ENCODE measurements at places on chromosomes 1 and 21.

DNA sequence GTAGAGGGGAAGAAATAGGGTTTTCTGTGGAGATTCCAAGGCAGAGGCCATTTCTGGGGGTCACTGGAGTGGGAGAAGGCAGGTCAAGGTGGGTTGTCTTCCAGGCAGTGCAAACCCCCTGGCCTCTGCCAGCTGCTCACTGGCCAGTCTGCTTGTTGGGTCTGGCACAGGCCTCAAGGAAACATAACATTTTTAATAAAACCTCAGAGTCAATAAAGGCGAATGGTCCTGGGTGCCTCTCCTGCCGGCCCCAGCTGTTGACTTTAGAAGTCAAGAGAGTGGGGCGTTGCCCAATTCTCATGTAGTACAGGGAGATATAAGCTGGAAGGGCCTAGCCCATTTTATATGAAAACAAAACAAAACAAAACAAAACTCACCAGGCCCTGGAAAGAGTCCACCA is 36.6 kb downstream of the RUNX3 start:
- no peak for DNase-seq

DNA sequence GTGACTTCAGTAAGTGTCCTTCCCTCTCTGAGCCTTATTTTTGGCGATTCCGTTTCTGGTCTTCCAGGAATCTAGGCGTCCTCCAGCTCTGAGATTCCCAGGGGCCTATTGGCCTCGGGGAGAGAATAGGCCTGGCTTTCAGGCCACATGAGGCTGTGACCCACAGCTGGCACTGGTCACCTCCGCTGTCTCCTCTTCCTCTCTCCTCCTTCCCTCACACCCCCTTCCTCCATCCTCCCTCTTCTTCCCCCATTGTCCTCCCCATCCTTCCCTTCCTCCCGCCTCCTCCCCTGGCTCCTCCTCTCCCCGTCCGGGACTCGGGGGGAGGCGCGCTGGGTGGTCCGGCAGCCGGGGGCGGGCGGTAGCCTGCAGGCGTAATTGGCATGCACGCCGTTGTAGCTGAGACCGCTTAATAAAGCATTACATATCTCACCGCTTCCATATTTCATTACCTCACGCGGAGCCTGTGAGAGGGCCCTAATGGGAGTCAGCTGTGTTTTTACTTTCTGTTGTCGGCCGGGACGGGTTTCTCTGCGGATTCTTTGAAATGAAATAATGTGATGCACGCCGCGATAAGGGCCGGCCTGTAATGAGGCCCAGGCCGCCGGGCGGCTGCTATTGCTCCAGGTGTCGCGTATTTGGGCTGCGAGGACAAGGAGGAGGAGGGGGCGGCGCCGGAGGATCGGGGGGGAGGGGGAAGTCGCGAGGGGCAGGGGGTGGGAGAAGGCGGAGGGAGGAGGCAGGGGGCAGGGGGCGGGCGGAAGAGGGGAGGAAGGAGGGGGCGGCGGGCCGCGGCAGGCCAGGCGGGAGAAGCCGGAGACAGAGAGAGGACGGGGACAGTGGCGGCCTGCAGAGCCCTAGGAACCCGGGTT is 95.3 kb downstream of the FOXD2 start:
- DNase-seq, result peak; percentile 87

DNA sequence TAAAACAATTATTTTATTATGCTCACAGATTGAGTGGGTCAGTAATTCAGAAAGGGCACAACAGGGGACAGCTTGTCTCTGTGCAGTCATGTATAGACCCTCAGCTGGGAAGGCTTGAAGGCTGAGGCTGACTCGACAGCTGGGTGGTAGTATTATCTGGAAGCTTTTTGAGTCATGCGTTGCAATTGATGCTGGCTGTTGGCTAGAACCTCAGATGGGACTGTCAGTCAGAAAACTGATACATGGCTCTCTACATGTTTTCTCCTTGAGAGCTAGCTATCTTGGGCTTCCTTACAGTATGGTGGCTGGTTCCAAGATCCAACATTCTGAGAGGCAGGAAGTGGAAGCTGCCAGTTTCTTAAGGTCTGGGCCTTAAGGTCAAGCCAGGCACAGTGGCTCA is 61.5 kb upstream of the SELENON start:
- no peak for DNase-seq

- peak; percentile 86 for DNase-seq
Measured at GRCh38 chr21:38352536-38353219, 95.9 kb downstream of the KCNJ15 start.

DNA sequence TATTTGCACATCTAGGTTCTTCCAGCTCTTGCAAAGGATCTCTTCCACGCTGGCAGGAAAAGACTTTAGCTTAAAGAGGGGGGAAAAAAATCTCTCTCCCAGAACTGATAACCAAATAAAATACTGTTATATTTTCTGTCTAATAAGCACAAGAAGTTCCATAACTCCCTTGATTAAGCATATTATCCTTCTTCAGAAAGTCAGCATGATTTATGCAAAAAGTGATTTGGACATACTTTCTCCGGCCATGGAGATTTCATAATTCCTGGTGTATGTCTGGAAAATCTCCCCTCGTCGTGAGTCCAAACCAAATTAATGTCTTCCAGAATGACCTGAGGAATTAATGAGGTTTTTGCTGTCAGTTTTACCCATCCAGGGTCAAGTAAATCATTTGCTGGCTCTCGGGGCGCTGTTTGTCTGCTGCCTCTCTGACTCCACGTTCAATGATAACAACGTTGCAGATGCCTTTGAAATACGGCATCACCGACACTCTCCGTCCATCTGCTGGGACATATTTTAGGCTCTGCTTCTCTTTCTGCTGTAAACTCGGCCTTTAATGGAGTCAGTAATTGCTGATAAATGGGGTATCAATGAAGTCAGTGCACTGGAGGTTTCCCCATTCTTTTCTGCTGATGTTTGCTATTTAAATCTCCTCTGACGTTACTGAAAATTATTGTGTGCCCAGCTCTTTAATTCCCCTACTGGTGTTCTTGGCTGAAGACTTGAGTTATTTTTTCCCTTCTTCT is 112.9 kb downstream of the HLX start:
- DNase-seq, result no peak

DNA sequence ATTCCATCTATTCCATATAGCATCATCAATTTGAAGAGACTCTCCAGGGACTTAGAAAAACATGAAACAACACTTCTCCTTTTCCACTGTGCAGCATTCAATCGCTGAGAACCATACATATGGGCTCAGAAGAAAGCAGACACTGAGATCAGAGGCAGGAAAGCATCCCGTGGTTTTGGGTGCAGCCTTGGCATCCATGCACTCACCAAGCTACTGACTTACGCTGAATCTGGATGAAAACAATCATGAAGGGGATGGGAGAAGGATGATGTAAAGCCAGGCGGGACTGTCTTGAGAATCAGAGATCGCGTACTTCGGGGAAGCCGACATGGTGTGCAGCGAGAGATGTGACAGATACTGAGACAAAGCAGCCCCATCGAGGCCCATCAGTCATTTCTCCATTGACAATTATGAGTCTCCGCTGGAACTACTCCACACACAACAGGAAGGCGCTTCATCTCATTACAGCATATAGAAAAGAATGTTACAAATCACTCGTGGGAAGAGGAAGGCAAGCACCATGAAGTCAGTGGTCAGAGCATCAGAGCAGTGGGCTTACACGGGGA is 2.3 kb upstream of the TIAM1 start:
- peak; percentile 30 for DNase-seq

DNA sequence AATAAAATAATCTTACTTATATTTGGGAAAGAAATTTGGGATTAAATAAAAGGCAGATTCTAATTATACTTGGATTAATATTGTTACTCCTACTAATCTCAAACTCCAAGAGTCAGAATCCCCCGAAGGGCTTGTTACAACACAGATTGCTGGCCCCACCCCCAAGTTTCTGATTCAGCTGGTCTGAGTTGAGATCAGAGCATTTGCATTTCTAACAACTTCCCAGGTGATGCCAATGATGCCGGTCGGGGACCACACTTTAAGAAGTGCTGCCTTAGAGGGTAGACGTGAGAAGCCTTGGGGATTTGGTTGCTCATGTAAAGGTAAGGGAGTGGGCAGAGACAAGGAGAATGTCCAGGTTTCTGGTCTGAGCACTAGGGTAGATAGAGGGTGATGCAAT is 47.2 kb downstream of the FMN2 start:
- no peak for DNase-seq

DNA sequence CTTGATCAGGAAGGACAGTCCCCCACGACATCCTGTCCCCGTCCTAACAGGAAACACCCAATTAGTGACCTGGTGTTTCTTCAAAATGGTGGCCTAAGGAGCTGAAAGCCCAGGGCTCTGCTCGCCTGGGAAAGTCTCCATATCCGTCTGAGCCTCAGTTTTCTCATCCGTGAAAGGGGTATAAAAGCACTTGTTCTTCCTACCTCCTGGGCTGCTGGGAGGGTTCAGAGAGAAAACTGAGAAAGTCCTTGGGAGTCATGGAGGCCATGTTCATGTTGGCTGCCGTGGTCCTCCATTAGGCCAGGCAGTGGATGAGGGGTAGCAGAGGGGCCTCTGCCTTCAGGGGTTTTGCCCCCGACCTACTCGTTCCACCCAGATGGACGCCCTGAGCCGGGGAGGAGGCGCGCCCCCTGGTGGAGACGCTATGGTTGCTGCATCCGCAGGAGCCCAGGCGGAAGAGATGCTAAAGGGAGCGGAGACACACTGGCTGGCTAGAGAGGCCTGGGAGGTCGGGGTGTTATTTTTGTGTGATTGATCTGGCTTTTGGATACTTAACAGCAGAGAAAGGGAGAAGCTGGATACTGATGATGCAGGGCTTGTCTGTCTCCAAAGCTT is 113.5 kb downstream of the PRDM2 start:
- peak; percentile 44 for DNase-seq

DNA sequence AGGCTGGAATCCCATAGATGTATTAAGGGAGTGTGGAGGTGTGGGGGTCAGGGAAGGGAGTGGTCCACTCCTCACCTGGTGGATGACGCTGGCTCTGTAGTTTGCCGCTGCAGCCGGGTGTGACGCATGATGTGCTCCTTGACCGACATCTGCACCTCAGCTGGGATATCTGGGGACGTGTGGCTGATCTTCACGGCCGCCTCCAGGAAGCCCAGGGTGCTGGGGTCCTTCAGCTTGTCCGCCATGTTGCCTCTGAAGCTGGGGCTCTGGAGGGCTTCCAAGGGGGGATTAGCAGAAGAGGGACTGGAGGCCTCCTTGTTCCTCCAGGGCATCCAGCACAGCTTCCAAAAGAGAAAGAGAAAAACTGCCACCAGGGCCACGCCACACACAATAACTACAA is 14.1 kb downstream of the SYT6 start:
- no peak for DNase-seq

GRCh38 chr1:100391675-100392074 is 39.4 kb downstream of the CDC14A start:
- DNase-seq, result no peak

All from fibroblast of skin of scalp (primary cell).